T-helper 2 cell treated with Interferon-gamma antibody and Interleukin-4, amounts not matched to agents 5 μg/mL and 100 μg/mL, for 36 hours (primary cell): ENCODE measurements at places on chromosomes 7 and 10.

DNA sequence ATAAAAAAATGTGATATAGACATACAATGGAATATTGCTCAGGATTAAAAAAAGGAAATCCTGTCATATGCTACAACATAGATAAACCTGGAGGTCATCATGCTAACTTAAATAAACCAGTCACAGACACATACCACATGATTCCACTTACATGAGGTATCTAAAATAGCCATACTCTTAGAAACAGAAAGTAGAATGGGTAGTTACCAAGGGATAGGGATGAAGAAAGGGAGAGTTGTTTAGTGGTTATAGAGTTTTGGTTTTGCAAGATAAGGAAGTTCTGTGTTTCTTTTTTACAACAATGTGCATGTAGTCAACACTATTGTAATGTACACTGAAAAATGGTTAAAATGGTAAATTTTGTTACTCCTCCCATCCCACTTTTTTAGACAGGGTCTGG lies 30.5 kb downstream of the BICC1 start:
- H3K4me1 ChIP-seq = no peaks in the 10 kb centered on the region
- H3K27ac ChIP-seq = no peak overlapping the region
- H3K4me3 ChIP-seq = no peak overlapping the region
- no peaks in the 10 kb centered on the region for H3K36me3 ChIP-seq
- DNase-seq = no peak
- H3K27me3 ChIP-seq = no peaks in the 10 kb centered on the region

DNA sequence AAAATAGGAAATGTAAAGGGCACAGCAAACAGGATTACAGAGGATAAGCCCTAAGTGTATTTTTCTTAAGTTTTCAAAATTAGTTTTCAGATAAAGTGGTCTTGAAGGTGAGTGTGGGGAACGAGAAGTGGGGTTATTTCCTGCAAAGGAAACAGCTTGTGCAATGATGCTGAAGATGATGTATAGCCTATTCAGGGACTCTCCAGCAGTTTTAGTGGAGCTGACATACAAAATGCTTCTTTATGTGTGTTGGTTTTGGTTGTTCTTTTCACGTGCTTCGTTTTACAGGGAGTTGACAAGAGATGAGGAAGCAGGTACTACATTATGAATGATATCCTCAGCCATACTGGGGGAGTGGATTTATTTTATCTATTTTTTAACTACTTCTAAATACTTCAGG lies 20.5 kb downstream of the CASD1 start:
- H3K27me3 ChIP-seq = no peaks in the 10 kb centered on the region
- no peak overlapping the region for H3K27ac ChIP-seq
- no peak for DNase-seq
- H3K4me3 ChIP-seq = no peak overlapping the region
- peaks cover 5% of the 10 kb centered on the region for H3K36me3 ChIP-seq

DNA sequence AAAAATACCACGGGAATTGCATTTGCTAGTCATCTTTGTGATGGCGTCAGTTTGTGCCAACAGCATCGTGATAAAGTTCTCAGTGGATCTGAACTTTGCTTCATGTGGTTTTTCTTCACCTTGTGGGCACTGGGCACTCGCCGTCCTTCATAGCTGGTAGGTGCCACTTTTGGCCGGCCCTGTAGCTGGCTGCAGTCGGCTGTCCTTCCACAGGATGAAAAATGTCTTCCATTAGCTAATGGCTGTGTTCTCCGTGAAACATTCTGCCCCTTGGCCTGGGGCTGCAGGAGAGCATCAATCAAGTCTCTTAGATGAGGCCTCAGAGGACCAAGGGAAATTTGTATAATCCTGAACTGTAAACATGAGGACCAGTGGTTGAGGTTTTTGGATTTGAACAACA lies 145.3 kb downstream of the DYNC1I1 start:
- no peak overlapping the region for H3K27ac ChIP-seq
- peaks cover 17% of the 10 kb centered on the region for H3K27me3 ChIP-seq
- no peak overlapping the region for H3K4me3 ChIP-seq
- no peaks in the 10 kb centered on the region for H3K36me3 ChIP-seq
- peaks cover 6% of the 10 kb centered on the region for H3K4me1 ChIP-seq

GRCh38 chr10:97383159-97383558 lies 18.0 kb downstream of the RRP12 start:
- H3K36me3 ChIP-seq = peaks cover 7% of the 10 kb centered on the region
- no peaks in the 10 kb centered on the region for H3K4me1 ChIP-seq
- H3K27me3 ChIP-seq = no peaks in the 10 kb centered on the region
- H3K4me3 ChIP-seq = no peak overlapping the region
- DNase-seq = no peak

DNA sequence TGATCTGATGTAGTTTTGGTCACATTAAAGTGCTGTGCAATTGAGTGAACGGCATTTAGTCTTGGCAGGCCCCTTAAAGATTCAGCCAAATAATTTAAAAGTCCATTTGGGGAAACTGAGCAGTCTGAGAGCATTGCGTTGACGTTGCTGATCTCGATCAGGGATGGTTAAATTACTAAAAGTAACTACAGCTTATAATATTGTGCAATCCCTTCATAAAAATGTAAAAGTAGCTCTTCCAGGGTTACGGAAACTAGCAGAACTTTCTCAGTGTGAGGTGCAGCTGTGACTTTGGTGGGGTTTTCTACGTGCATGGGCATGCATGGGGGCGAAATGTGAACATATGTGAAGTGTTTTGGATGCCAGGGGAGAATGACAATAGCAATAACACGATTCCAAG lies 184.5 kb upstream of the RNF32 start:
- no peak for DNase-seq
- no peak overlapping the region for H3K27ac ChIP-seq
- no peaks in the 10 kb centered on the region for H3K4me1 ChIP-seq
- H3K4me3 ChIP-seq = no peak overlapping the region

DNA sequence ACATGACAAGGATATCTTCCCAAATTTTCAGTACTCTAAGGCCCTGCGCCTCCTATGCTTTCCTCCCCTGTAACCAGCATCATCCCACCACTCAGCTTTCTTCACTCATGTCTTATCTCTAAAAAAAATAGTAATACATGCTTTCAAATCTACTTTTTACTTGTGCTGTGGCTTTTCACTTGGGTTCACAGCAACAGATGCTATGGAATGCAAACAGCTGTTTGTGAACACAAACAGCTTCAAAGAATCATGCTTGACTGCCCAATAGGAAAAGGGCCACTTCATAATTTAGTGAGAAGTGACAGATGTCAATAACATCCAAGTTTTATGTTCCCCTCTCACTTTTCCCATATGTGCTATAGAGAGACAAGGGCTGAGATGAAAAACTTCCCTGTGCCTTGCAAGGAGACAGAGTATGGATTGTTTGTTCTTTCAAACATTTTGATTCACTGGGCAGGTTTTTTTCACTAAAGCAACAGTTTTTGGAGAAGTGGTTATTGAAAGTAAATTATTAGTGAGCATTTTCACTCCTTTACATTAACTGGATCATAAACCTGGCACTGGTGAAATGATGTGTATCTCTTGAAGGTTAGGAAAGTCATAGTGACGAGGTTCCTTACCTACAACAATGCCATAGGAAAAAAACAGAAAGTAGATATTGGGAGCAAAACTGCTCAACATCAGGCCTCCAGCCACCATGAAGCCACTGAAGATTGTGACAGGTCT lies 37.3 kb downstream of the SLC16A9 start:
- no peak overlapping the region for H3K4me3 ChIP-seq
- no peaks in the 10 kb centered on the region for H3K4me1 ChIP-seq
- H3K27ac ChIP-seq = no peak overlapping the region
- no peak for DNase-seq

DNA sequence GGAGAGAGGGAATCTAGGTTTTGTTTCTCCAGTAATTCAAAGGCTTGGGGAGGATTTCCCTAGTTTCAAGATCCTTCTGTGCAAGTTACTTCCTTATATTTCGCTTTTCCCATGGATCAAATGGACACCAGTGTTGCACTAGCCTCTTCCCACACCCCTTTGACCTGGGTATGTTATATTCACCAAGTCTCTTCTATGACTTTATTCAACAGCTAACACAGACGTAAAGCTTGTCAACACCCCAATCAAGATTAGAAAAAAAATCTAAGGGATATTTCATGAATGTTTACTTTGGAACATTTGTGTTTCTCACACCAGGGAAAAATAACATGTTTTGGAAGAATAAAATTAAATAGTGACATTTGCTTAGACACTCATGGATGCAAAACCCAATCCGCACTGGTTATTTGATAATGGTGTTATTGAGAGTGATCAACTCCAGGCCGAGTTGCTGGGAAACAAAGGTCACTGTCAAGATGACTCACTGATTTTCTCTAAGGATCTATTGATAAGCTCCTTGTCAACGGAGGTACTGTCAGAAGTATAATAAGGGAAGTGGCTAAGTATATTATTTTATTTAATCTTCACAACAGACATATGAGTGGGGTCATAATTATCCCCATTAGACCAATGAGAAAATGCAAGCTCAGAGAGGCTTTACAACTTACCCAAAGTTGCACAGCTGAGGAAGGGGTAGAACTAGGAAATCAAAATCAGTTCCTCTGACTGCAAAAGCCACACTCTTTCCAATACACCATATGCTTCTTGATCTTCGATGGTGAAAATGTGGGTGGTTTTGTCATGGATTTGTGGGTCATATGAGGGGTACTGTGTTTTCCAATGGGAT lies 52.2 kb downstream of the CREB3L2 start:
- H3K4me1 ChIP-seq = peaks cover 18% of the 10 kb centered on the region
- DNase-seq = no peak
- no peak overlapping the region for H3K27ac ChIP-seq
- H3K4me3 ChIP-seq = no peak overlapping the region

DNA sequence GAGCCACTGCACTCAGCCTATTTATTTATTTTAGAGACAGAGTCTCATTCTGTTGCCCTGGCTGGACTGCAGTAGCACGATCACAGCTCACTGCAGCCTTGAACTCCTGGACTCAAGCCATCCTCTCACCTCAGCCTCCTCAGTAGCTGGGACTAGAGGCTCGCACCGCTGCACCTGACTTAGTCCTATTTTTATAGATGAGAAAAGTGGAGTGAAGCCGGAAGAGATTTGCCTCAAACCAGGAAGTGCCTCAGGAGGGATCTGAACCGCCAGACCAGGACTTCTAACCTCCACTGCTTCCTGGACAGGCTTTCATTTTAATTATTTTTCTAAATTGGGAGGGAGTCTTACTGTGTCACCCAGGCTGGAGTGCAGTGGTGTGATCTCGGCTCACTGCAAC lies 17.5 kb upstream of the CLIP2 start:
- peak overlapping the region; percentile 74 for H3K27ac ChIP-seq
- no peak for DNase-seq
- no peaks in the 10 kb centered on the region for H3K36me3 ChIP-seq

- H3K4me3 ChIP-seq = no peak overlapping the region
- no peaks in the 10 kb centered on the region for H3K27me3 ChIP-seq
- DNase-seq = no peak
Observed at GRCh38 chr7:67724435-67724834, 727.8 kb downstream of the TYW1 start.

- peak overlapping the region; percentile 76 for H3K27ac ChIP-seq
- peaks cover 47% of the 10 kb centered on the region for H3K4me1 ChIP-seq
- peak overlapping the region; percentile 23 for H3K4me3 ChIP-seq
- H3K36me3 ChIP-seq = peaks cover 67% of the 10 kb centered on the region
Observed at GRCh38 chr10:17655567-17656146, 11.7 kb downstream of the STAM start.

DNA sequence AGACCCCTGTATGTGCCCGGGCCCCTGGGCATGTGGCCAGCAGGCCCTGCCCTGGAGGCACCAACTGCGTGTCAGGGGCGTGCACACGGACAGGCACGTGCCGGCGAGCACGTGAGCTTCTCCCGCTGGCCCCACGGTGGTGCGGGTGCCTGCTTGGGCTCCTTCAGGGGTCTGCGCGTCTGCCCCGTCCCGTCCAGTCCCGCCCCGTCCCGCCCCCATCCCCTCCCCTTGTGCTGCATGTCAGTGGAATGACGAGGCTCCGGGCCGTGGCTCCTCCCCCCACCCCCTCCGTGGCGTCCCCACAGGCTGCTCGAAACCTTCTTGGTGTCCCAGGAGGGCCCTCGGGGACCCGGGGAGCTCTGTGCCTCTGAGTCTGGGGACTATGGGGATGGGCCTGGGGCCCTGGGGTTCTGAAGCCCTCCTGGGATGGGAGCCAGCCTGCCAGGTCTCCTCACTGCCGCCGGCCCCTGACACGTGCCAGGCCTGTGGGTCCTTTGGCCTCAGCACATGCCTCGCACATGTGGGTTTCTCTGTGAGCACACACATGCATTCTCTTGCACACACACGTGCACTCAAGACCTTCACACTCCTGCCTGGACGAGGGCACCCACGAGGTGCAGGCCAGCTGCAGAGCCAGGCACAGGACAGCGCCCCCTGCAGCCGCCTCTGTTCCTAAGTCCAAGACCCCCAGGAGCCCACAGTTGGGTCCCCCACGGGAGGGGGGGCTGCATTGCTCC lies 27.5 kb upstream of the AMZ1 start:
- DNase-seq = no peak
- no peak overlapping the region for H3K4me3 ChIP-seq
- H3K36me3 ChIP-seq = peaks cover 4% of the 10 kb centered on the region
- no peaks in the 10 kb centered on the region for H3K27me3 ChIP-seq
- H3K4me1 ChIP-seq = no peaks in the 10 kb centered on the region

DNA sequence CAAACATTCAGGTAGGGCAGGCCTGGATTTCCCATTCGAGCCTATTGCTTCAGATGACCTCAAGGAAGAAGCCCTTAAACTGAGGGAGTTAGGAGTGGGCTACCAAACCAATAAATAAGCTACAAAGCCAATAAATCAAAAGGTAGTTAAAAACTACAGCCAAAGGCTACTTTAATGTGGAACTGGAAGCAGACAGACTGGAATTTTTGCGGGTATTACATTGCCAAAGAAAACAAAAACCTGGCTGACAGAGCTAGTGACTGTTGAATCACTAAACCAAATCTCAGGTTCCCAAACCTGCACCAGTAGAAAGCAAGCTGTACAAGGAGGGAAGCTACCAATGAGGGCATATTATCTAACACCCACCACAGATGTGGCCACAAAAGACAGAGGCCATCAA lies 315.6 kb downstream of the GRM8 start:
- no peaks in the 10 kb centered on the region for H3K27me3 ChIP-seq
- no peak for DNase-seq
- H3K36me3 ChIP-seq = no peaks in the 10 kb centered on the region
- H3K4me3 ChIP-seq = no peak overlapping the region
- no peaks in the 10 kb centered on the region for H3K4me1 ChIP-seq
- H3K27ac ChIP-seq = no peak overlapping the region

DNA sequence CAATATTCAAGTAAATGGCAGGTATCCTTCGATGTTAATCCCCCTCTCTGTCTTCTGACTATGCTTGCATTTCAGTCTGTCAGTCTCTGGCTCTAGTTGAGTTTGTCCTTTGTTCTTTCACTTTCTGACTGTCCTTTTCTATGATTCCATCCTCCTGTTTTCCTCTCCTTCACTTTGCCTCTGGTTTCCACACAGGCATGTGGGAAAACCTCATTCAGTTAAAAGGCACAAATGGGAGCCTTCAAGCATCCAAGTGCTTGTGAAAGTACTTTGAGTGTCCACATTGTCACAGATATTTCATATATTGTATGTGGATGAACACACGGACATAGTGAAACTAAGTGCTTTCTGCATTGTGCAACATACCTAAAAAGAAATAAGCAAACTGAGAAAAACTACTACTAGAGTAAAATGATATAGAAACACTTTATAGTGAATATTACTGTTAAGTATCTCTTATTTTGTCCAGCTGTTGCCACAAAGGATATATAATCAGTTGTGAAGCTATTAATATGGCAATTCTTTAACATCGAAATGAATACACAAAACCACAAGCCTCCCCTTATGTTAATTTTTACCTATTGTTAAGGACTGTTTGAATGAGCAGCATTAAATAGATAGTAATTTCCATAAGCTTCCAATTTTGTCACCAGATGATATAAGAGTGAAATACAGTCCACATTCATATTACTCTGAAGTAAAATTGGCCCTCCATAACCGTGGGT lies 71.7 kb downstream of the NRBF2 start:
- H3K4me3 ChIP-seq = peak overlapping the region; percentile 62
- peaks cover 22% of the 10 kb centered on the region for H3K36me3 ChIP-seq
- no peak for DNase-seq
- H3K27me3 ChIP-seq = no peaks in the 10 kb centered on the region
